ENCODE measurements at places on chromosomes 12 and 14.
A peak's percentile ranks its signal among the peaks of the same experiment; 100 is the strongest.

DNA sequence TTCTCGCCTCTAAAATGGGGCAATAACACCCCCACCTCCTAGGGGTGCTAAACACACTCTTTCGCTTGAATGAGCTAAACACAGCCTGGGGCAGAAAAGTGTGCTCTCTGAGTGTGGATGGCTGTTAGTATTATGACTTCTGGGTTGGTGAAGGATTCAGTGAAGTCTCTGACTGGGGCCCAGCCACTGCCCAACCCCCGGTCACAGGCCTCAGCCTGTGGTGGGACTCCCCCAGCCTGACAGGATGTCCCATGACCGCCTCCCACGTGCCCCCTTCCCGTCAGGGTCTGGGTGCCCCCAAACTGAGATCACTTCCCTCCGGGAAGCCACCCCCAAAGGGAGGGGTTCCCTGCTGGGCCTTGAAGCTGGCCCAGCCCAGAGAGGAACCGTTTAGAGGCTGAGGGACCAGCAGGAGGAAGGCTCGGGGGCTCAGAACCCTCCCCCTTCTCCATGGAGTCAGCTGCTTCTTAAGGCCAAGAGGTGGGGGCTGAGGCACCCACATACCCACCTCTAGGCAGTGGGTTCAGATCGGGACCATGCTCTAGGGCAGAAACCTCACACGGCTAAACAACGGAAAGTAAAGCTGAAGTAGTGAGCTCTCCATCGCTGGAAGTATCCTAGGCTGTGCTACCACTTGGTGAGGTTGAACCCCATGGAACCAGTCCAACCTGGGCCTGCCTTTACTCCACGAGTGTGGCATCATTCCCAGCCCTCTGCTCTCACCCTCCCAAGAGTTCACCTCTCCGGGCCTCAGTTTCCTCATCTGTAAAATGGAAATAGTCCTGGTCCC lies 13.8 kb downstream of the DTX1 start:
- H3K27me3 ChIP-seq: no peaks in the 10 kb centered on the region
- no peaks in the 10 kb centered on the region for H3K36me3 ChIP-seq
- DNase-seq: peak; percentile 94

DNA sequence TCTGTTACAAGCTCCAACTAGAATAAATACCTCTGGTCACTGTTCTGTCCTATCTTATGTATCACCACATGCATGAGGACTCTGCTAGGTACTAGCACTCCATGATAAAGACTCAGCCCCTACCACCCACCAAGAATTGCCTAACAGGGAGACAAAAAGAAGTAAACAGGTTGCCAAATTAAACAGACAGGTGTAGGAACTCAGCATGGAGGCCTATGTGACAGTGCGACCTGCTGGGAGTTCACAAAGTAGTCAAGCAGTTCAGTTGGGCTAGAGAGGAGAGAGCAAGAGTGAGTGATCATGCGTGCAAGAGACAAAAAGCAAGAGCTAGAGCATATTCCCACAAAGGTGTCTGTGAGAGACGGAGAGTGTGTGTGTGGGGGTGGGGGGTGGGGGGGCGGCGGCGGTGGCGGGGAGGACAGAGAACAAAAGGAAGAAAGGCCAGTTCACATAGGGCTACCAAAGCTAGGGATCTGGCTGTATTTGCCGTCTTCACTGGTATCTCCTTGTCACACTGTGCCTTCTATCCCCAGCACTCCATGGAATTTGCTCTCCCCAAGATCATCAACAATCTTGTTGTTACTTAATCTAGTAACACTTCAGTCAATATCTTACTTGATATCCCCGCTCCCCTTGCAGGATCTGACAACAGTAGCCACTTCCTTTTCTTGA lies 81.2 kb downstream of the SPPL3 start:
- DNase-seq: no peak
- no peaks in the 10 kb centered on the region for H3K36me3 ChIP-seq
- no peaks in the 10 kb centered on the region for H3K4me1 ChIP-seq
- H3K27me3 ChIP-seq: no peaks in the 10 kb centered on the region

GRCh38 chr14:92785667-92786426 lies 8.3 kb upstream of the GOLGA5 start:
- peak overlapping the region; percentile 3 for H3K27ac ChIP-seq
- DNase-seq: peak; percentile 15
- H3K4me1 ChIP-seq: peaks cover 5% of the 10 kb centered on the region
- H3K36me3 ChIP-seq: no peaks in the 10 kb centered on the region
- no peak overlapping the region for H3K4me3 ChIP-seq

DNA sequence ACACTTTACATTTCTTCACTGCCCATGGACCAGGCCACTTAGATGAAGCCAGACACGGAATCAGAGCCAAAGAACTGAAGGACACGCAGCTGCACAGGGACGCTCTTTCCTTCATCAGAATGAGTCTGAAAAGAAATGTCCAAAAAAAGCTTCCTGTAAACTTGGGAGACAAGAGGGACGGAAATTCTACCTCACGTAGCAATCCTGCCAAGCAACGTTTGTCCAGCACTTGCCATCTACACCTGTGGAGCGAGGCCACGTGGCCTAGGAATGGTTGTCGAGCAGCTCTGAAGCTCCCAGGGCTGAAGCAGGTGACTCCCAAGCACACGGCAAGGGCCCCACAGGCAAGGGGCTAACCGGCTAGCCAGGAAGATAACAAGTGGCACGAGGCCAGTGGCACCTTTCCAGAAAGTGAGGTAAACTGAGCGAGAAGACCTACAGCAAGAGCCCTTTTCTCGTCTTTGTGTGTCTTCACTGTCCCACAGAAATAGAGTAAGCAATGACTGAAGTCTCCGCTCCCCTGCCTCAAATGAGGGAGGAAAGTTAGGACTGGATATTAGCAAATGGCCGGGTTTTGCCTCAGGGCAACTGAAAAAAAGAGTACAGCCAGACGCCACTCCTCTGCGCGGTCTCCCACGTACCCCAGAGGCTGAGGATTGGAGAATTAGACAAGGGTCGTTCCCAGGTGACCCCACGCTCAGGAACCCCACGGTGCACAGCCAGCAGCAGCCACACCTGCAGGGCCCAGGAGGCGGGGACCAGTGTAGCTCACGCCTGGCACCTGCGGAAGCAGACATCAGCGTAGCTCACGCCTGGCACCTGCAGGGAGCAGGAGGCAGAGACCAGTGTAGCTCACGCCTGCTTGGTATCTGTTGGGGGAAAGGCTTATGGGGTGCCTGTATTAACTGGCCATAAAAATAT lies 7.7 kb downstream of the ZNF605 start:
- no peak overlapping the region for H3K4me3 ChIP-seq
- H3K27me3 ChIP-seq: no peaks in the 10 kb centered on the region
- no peak for DNase-seq
- peaks cover 57% of the 10 kb centered on the region for H3K36me3 ChIP-seq

DNA sequence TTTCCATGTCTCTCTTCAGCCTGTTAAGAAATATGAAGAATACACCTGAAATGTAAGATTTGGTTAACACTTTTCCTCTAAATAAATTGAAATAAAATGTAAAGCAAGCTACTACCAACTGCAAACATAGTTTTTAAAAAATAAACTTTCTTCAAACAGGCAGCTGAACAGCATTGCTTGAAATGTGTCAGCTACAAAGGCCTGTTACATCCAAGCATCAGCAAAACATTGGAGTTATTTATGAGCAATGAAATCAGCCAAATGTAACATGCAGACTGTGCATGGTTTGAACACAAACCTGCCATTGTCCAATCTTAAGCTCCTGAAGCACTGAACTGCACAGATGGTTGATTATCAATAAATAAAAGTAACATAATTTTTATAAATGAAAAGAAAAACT lies 291.3 kb downstream of the ACSS3 start:
- no peaks in the 10 kb centered on the region for H3K36me3 ChIP-seq
- H3K4me3 ChIP-seq: no peak overlapping the region
- no peak for DNase-seq
- H3K27ac ChIP-seq: no peak overlapping the region
- H3K4me1 ChIP-seq: no peaks in the 10 kb centered on the region

DNA sequence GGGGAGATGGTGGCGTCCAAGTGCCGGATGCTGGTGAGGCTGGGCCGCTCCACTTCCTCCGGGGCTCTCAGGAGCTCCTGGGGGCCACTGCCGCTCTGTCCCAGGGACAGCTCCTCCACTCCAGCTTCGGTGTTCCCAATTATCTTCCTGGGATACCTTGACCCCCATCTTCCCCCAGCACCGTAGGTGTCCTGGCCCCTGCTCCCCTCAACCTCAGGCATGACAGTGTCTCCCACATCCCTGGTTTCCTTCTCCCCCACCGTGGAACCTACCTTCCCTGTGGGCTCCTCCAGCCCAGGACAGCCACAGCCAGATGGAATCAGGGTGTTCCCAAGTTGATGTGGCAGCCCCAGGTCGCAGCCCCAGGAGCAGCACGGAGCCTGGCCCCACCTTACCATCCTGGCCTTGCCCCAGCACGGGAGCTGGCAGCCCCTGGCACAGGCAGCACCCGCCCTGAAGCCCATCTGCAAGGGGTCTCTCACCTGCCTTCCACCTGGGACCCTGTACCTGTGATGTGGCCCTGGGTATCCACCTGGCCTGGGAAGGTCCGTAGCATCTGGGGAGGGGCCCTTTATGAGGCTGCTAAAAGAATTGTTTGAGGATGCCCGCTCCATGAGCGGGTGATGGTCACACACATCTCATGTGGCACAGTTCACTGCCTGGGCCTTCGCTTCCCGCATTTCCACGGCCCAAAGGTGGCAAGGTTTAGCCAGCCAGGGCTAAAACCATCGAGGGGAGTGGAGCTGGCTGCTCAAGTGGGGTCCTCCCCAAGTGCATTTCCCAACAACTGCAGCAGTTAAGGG lies 4.1 kb downstream of the TMEM121 start:
- H3K4me3 ChIP-seq: no peak overlapping the region
- no peaks in the 10 kb centered on the region for H3K27me3 ChIP-seq
- no peaks in the 10 kb centered on the region for H3K36me3 ChIP-seq

DNA sequence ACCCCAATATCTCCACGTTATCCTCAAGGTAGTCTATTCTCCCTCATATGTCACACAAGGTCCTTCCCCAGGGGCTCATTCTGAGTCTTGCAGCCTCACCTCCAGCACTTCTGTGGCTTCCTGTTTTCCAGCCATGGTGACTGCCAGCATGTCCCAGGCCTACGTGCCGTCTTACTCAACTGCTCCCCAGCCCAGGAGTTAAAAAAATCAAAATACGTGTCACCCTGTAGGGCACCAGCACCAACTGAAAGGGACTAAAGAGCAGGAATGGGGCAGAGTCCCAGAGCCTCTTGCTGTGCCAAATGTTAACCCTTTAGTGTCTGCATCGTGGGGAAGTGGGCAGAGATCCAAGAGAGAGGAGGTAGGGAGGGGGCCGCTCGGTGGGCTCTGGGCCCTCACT lies 37.0 kb upstream of the MED13L start:
- no peaks in the 10 kb centered on the region for H3K27me3 ChIP-seq
- H3K27ac ChIP-seq: no peak overlapping the region
- H3K4me3 ChIP-seq: no peak overlapping the region
- DNase-seq: peak; percentile 29

DNA sequence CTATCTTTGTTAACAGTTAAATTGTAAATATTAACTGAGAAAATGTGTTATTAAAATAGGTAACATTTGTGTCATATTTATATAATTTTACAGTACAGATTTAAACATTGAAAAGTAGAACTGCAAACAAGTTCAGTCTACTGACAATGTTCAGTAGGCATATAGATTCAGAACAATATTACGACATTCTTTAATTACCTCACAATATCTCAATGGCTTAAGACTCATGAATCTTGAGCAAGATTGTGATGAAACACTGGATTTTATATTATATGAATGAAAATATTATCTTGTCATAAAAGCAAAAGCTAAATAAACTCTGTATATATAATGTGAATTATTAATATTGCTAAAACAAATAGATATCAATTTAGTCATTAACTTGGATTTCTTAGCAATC lies 194.9 kb downstream of the ADAMTS20 start:
- H3K27me3 ChIP-seq: no peaks in the 10 kb centered on the region
- H3K4me3 ChIP-seq: no peak overlapping the region
- H3K36me3 ChIP-seq: no peaks in the 10 kb centered on the region
- H3K27ac ChIP-seq: no peak overlapping the region

DNA sequence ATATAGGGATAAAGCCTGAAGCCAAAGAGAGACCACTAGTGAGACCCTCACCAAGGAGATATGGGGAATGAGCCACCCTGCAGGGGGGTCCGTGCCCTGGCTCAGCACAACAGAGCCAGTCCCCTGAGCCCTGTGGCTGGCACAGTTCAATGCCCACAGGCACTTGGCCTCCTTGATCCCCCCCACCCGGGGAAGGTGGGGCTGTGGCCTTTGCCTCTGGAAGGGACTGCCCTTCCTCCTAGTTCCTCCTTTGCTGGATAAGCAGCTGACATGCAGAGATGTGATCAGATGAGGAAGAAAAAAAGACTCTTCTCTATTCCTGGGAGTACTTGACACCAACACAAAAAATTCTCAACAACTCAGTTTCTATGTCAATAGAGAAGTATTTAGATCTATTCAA lies 19.9 kb downstream of the TTC7B start:
- peaks cover 36% of the 10 kb centered on the region for H3K4me1 ChIP-seq
- H3K4me3 ChIP-seq: peak overlapping the region; percentile 2
- H3K27ac ChIP-seq: no peak overlapping the region
- peak; percentile 69 for DNase-seq
- H3K27me3 ChIP-seq: no peaks in the 10 kb centered on the region

GRCh38 chr12:28033538-28033915 lies 61.0 kb upstream of the PTHLH start:
- no peaks in the 10 kb centered on the region for H3K4me1 ChIP-seq
- H3K4me3 ChIP-seq: no peak overlapping the region
- no peaks in the 10 kb centered on the region for H3K36me3 ChIP-seq

- no peaks in the 10 kb centered on the region for H3K27me3 ChIP-seq
- no peak overlapping the region for H3K27ac ChIP-seq
- peaks cover 59% of the 10 kb centered on the region for H3K4me1 ChIP-seq
- no peak overlapping the region for H3K4me3 ChIP-seq
- DNase-seq: no peak
- no peaks in the 10 kb centered on the region for H3K36me3 ChIP-seq
Observed at GRCh38 chr12:54424224-54424623, 5.2 kb upstream of the ITGA5 start.

- H3K27me3 ChIP-seq: no peaks in the 10 kb centered on the region
- H3K36me3 ChIP-seq: no peaks in the 10 kb centered on the region
- H3K4me1 ChIP-seq: peaks cover 38% of the 10 kb centered on the region
- no peak overlapping the region for H3K4me3 ChIP-seq
- H3K27ac ChIP-seq: no peak overlapping the region
- DNase-seq: peak; percentile 79
Observed at GRCh38 chr12:122003651-122004611, 17.8 kb upstream of the BCL7A start.

- H3K27me3 ChIP-seq: no peaks in the 10 kb centered on the region
- peaks cover 3% of the 10 kb centered on the region for H3K4me1 ChIP-seq
- no peaks in the 10 kb centered on the region for H3K36me3 ChIP-seq
- H3K27ac ChIP-seq: no peak overlapping the region
- DNase-seq: no peak
Observed at GRCh38 chr12:58393152-58393551, 451.8 kb downstream of the ATP23 start.

DNA sequence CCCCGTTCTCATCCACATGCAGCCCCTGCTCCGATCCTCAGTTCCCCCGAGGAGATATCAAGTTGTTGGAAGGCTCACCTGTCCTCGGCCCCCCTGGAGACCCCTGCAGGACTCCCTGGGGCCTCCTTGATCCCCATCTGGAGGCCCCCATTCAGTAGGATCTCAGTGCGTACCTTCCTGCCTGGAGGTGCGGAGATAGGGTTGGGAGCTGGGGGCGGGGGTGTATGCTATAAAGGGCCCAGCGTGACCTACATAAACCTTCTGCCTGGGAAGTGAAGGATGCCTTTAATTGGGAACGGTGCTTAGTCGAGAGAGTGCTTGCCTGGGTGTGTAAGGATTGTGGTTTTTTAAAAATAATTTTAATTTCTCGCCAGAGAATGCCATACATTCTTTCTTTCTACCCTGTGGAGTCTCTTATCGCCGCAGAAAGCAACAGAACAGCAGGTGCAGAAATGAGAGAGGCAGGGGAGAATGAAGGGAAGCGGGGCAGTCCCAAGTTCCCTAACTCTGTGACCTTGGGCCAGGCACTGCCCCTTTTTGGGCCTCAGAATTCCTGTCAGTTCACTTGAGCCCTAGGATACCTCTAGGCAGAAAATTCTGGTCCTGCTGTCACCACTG lies 153.7 kb downstream of the TSPAN9 start:
- no peak for DNase-seq
- peaks cover 2% of the 10 kb centered on the region for H3K27me3 ChIP-seq
- no peaks in the 10 kb centered on the region for H3K36me3 ChIP-seq

All from common myeloid progenitor, CD34-positive (primary cell).